GM23248 (cell line): ENCODE measurements at places on chromosomes 3 and 15. TPM values are rescaled to one million over a fixed set of nuclear protein-coding genes. Genes with fewer than 3 reads are reported as not detected.

- no peaks in the 10 kb centered on the region for H3K4me1 ChIP-seq
- DNase-seq = no peak
- no peak overlapping the region for H3K4me3 ChIP-seq
- H3K27ac ChIP-seq = no peak overlapping the region
These were observed 72.0 kb downstream of the TPRA1 start for GRCh38 chr3:127518456-127519081.

- DNase-seq = peak; percentile 30
- no peaks in the 10 kb centered on the region for H3K27me3 ChIP-seq
- H3K4me1 ChIP-seq = peaks cover 28% of the 10 kb centered on the region
- no peak overlapping the region for H3K4me3 ChIP-seq
- H3K36me3 ChIP-seq = no peaks in the 10 kb centered on the region
- no peak overlapping the region; the same call in 1 of the 2 replicates for H3K27ac ChIP-seq
These were observed 38.0 kb downstream of the SSR3 start for GRCh38 chr3:156516961-156517360.

- no peak overlapping the region for H3K4me3 ChIP-seq
- peak; percentile 93 for DNase-seq
- H3K27ac ChIP-seq = peak overlapping the region; percentile 85
- no peaks in the 10 kb centered on the region for H3K27me3 ChIP-seq
- no peaks in the 10 kb centered on the region for H3K36me3 ChIP-seq
These were observed 38.4 kb upstream of the TRAK1 start for GRCh38 chr3:42052484-42053351.

Gene P2RY1
- 0.13 and 0.22 TPM in 2 replicates for total RNA-seq

- no peak for DNase-seq
- no peak overlapping the region for H3K4me3 ChIP-seq
- no peak overlapping the region for H3K27ac ChIP-seq
- no peaks in the 10 kb centered on the region for H3K4me1 ChIP-seq
These were observed 509.3 kb upstream of the PPP2R3A start for GRCh38 chr3:135456108-135456790.

Gene SRP14
- 257 and 282 TPM in 2 replicates for total RNA-seq

Gene SORD
- 12.9 and 14.2 TPM in 2 replicates for total RNA-seq

- no peaks in the 10 kb centered on the region for H3K4me1 ChIP-seq
- no peaks in the 10 kb centered on the region for H3K36me3 ChIP-seq
- peaks cover 13% of the 10 kb centered on the region for H3K27me3 ChIP-seq
These were observed 2.3 kb downstream of the CAMP start for GRCh38 chr3:48225587-48225986.

- no peak overlapping the region for H3K4me3 ChIP-seq
- peaks cover 5% of the 10 kb centered on the region for H3K4me1 ChIP-seq
- DNase-seq = no peak
- no peaks in the 10 kb centered on the region for H3K27me3 ChIP-seq
- no peak overlapping the region for H3K27ac ChIP-seq
These were observed 76.7 kb upstream of the MBNL1 start for GRCh38 chr3:152192050-152192449.

Gene NUTM1
- not detected in 2 replicates for total RNA-seq

GRCh38 chr3:15958692-15959433 is 161.1 kb upstream of the ANKRD28 start:
- H3K27ac ChIP-seq = no peak overlapping the region
- peak; percentile 15 for DNase-seq
- H3K4me3 ChIP-seq = no peak overlapping the region

DNA sequence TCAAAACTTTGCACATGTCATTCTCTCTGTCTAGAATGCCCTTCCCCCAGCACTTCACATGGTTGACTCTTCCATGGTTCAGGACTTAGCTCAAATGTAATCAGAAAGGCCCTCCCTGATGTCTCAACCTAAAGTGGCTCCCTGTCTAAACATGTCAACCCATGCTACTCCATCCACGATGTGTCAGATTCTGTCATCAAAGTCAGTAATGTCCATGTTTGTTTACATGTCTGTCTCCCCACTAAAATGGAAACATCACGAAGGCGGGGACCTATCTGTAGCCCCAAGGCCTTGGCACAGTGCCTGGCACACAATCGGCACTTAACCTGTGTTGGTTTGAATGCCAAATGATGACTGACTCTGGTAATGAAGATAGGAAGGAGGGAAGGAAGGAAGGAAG is 20.8 kb upstream of the SNTN start:
- H3K4me3 ChIP-seq = no peak overlapping the region
- no peaks in the 10 kb centered on the region for H3K36me3 ChIP-seq
- no peak overlapping the region for H3K27ac ChIP-seq
- no peak for DNase-seq

GRCh38 chr3:74643636-74644035 is 29.2 kb upstream of the CNTN3 start:
- H3K27me3 ChIP-seq = no peaks in the 10 kb centered on the region
- no peak overlapping the region for H3K27ac ChIP-seq
- DNase-seq = peak; percentile 72
- no peaks in the 10 kb centered on the region for H3K36me3 ChIP-seq
- H3K4me3 ChIP-seq = no peak overlapping the region

DNA sequence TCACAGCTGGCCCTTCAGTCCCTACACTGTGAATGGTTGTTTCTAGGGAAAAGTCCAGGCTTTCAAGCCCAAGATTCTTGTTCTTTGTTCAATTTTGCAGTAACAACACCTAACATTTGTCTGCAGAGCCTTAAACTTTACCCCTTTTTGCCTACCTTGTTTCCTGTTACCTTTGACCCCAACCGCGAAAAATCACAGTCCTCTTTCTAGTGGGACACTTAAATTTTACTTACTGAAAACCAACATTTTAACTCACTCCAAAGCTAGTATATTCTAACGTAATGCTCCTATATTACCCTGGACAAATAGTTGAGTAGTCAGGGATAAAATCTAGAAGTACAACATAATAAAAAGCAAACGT is 649 bp upstream of the PIK3CB start:
- no peak for DNase-seq
- H3K4me1 ChIP-seq = peaks cover 5% of the 10 kb centered on the region; the same call in 1 of the 2 replicates
- H3K36me3 ChIP-seq = no peaks in the 10 kb centered on the region
- peak overlapping the region; percentile 88 for H3K27ac ChIP-seq
- H3K27me3 ChIP-seq = no peaks in the 10 kb centered on the region
- H3K4me3 ChIP-seq = peak overlapping the region; percentile 86

DNA sequence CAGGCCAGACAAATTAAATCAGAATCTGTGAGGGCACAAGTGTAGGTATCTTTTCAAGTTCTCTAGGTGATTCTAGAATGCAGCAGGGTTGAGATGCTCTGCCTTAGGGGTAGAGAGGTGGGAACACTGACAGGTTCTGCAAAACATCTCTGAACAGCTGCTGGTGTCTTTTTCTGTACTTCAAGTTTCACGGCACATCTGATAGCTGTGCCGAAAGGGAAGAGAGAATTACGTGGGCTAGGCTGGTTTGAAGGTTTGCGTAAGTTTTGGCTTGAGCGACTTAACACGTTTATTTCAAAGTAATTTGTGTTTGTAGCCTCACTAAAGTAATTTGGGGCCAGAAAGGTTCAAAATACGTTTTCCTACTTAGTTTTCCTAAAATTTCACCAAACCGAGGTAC is 22.5 kb downstream of the PXK start:
- no peaks in the 10 kb centered on the region for H3K36me3 ChIP-seq
- peaks cover 15% of the 10 kb centered on the region for H3K4me1 ChIP-seq
- H3K27ac ChIP-seq = no peak overlapping the region
- H3K27me3 ChIP-seq = no peaks in the 10 kb centered on the region
- DNase-seq = no peak

- H3K4me1 ChIP-seq = no peaks in the 10 kb centered on the region
- H3K4me3 ChIP-seq = no peak overlapping the region
- DNase-seq = no peak
- no peaks in the 10 kb centered on the region for H3K36me3 ChIP-seq
These were observed 353.0 kb upstream of the RORA start for GRCh38 chr15:61582092-61582491.

Gene EPB42
- total RNA-seq = not detected in 2 replicates

DNA sequence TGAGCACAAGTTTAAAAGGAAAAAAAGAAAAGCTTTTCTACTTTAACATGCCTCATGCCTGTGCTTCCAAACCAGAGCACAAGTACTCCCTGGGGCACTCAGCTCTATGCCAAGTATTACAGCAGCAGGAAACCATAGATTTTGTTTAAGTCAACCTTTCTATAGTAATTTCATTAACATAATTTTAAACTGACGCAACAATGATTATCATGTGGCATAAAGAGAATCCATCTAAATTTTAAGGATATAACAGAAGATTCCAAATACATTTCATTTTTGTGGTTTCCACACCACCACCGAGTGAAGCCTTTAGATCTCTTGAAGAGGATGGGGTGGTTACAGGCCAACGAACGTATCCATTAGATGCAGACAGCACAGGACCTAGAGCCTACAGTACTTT is 112.1 kb downstream of the TNIK start:
- peaks cover 5% of the 10 kb centered on the region; the same call in 1 of the 2 replicates for H3K27me3 ChIP-seq
- H3K36me3 ChIP-seq = no peaks in the 10 kb centered on the region
- peaks cover 31% of the 10 kb centered on the region for H3K4me1 ChIP-seq
- no peak overlapping the region for H3K27ac ChIP-seq
- DNase-seq = no peak

Gene CAPN3
- total RNA-seq = 5.7 and 8.6 TPM in 2 replicates

DNA sequence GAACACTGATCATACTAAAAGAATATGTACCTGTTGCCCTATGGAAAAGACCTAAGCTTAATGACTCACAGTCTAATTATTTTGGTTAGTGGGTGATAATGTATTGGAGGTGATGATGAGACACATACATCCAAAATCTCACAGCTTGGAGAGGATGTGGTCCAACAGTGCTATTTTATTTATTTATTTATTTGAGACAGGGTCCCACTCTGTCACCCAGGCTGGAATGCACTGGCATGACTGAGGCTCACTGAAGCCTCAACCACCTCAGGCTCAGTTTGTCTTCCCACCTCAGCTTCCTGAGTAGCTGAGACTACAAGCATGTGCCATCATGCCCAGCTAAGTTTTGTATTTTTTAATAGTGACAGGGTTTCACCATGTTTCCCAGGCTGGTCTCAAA is 35.0 kb downstream of the LPP start:
- H3K4me3 ChIP-seq = no peak overlapping the region
- no peak for DNase-seq
- no peaks in the 10 kb centered on the region for H3K27me3 ChIP-seq

DNA sequence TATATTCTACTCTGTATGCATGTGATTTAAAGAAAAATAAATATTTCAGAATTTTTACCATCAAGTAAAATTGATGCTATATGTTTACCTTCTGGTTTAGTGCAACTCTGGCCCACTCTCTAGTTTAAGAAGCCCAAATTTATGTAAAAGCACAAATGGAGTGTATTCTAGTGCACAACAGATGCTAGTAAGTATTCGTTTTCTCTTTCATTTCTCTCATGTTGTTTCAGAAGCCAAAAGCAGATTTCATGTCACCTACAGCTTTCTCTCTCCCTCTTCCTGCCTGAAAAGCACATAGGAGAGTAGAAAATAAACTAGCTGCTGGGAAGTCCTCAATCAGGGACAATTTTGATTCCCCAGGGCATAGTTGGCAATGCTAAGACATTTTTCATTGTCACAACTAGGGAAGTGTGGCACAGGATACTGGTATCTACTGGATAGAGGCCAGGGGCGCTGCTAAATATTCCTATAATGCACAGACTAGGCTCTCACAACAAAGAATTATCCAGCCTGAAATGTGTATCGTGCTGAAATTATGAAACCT is 147.4 kb upstream of the ARHGEF26 start:
- DNase-seq = no peak
- H3K36me3 ChIP-seq = no peaks in the 10 kb centered on the region
- no peak overlapping the region for H3K4me3 ChIP-seq

DNA sequence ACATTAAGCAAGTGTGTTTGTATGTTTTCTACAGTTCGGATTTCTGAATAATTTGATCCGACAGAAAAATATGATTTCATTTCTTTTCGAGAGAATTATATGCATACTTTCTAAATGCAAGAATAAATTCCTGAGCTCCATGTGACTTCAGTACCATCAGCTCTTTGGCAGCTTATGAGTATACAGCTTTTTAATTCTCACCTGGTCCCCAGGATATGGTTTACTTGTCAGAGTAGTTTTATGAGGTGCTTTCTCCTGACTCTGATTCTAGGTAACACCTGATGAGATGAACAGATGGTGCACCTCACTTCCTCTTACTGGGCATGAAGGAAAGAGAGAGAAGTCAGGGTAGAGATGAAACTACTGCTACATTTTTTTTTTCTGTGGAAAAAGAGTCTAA is 3.1 kb downstream of the HGD start:
- DNase-seq = peak; percentile 29
- no peaks in the 10 kb centered on the region for H3K36me3 ChIP-seq
- peaks cover 18% of the 10 kb centered on the region for H3K4me1 ChIP-seq
- peak overlapping the region; percentile 58 for H3K4me3 ChIP-seq
- H3K27ac ChIP-seq = peak overlapping the region; percentile 60
- no peaks in the 10 kb centered on the region for H3K27me3 ChIP-seq

DNA sequence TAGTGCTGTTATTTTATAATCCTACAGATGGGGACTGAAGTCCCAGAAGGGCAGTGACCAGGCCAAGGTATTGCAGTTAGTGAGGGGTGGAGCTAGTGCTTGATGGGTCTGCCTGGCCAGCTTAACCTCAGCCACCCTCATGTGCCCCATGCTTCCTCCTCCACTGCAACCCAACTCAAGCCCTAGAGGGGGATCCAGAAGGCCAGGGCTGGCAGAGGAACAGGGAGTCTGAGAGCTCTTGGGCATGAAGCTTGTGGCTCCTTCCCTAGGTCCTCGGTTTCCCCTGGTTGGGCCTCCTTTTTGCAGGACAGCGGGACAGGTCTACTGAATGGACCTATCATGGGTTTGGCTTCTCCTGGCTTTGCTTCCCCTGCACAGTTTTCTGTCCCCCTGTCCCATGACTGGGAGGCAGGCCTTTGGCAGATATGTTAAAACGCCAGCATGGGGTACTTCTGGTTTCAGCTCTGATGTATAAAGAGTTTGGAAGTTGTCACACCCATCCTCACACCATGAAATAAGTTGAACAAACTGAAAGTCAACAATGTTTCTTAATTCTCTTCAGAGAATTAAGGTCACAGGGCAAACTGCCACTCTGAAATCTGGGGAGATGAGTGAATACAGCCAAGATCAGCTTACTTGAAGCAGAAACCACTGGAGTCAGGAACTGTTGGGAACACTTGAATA is 103.3 kb downstream of the SMAD6 start:
- no peaks in the 10 kb centered on the region for H3K36me3 ChIP-seq
- H3K27ac ChIP-seq = no peak overlapping the region

DNA sequence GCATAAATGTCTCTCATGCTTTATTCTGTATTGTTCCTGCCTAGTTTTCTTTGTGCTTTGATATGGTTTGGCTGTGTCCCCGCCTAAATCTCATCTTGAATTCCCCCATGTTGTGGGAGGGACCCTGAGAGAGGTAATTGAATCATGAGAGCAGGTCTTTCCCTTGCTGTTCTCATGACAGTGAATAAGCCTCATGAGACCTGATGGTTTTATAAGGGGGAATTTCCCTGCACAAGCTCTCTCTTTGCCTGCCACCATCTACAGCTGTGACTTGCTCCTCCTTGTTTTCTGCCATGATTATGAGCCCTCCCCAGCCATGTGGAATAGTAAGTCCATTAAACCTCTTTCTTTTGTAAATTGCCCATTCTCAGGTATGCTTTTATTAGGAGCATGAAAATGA is 1596.6 kb downstream of the SI start:
- H3K4me3 ChIP-seq = no peak overlapping the region
- no peak overlapping the region for H3K27ac ChIP-seq
- no peaks in the 10 kb centered on the region for H3K36me3 ChIP-seq
- no peak for DNase-seq
- H3K27me3 ChIP-seq = no peaks in the 10 kb centered on the region
